Putamen (tissue), 1 donor: ENCODE measurements at places on chromosomes 6 and 20.

DNA sequence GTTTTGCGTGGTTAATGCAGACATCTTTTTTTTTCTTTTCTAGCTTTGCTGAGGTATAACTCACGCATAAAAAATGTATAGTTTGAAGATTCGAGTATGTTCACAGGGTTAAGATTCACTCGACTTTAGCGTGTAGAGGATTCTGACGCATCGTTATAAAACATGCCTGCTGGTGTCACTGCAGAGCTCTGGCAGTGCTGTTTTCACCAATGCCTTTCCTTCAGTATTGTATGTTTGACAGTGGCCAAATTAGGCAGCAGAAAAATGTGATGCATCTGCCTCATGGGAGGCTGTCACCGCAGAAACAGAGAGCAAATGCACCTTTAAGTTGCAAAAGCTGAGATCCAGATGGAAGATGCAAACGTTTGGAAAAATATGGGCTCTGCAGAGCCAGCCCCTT lies 18.0 kb upstream of the SIRPB2 start:
- DNase-seq: peak; percentile 20

DNA sequence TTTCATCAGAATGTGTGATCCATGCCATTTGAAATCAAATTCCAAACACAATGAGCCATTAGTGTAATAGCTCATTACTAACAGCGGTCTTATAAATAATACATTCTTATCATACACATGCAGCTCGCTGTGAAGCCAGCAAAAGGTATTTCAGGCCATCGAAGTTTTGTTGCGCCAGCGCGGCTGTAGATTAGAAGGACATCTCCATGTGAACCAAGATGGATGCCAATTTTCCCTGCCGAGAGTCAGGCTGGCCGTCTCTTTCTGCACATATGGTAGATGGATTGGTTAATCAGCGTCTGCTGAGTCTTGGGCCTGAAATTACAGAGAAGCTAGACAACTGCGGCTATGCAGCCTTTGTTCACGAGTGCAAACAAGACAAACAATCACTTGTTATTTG lies 44.1 kb downstream of the CFAP61 start:
- no peak for DNase-seq

DNA sequence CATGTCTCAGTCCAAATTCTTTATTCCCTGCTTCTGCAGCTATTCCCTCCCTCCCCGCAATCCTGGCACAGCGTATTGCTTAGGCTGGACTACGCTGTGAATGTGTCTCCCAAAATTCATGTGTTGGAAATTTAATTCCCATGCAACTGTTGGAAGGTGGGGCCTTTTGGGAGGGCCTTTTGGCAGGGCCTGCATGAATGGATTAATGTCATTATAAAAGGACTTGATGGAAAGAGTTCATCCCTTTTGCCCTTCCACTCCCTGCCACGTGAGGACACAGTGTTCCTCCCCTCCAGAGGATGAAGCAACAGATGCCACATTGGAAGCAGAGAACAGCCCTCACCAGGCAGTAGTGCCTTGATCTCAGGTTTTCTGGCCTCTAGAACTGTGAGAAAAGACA lies 20.4 kb upstream of the NOTCH4 start:
- DNase-seq: no peak

GRCh38 chr6:170198298-170198697 lies 92.6 kb downstream of the DLL1 start:
- DNase-seq: no peak

DNA sequence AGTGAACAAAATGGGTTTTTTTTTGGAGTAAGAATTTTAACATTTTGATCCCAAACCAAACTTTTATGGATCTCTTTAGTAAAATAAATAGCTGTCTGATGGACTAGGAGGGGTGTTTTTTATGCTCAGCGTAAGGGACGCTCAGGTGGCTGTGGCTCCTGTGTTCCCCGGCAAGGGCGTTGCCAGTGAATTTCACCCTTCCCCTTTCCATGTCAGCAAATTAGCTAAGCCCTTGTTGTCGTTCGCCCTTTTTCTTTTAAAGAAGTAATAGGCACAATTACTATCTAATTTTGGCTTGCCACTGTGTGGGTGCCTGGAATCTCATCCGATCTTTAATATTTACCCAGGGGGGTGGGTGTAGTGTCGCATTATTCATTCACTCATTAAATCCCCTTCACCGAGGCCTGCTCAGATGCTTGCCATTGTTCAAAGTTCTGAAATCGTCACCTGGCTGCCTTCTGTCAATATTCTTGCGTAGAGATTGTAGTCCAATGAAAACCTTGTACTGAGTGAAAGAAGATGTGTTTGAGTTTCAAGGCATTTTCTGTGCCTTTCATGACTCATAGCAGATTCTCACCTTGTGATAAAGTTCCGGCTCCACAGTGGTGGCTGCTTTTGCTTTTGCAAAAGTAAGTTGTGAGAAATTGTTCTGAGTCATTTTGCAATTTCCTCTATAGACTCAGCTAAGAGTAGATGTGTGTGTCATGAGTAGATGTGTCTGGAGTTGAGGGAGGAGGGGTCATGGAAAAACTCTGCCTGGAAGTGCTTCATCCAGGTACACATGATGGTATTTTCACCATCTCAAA lies 40.0 kb upstream of the CLDN20 start:
- peak; percentile 75 for DNase-seq

- DNase-seq: no peak
Measured at GRCh38 chr6:92682516-92683398, 736.6 kb downstream of the EPHA7 start.

- DNase-seq: peak; percentile 34
Measured at GRCh38 chr20:36312724-36313441, 6.7 kb downstream of the DLGAP4 start.

- DNase-seq: no peak
Measured at GRCh38 chr20:17488916-17489600, 42.1 kb downstream of the BFSP1 start.

- DNase-seq: peak; percentile 85
Measured at GRCh38 chr6:34526992-34527728, 29.0 kb downstream of the SPDEF start.

DNA sequence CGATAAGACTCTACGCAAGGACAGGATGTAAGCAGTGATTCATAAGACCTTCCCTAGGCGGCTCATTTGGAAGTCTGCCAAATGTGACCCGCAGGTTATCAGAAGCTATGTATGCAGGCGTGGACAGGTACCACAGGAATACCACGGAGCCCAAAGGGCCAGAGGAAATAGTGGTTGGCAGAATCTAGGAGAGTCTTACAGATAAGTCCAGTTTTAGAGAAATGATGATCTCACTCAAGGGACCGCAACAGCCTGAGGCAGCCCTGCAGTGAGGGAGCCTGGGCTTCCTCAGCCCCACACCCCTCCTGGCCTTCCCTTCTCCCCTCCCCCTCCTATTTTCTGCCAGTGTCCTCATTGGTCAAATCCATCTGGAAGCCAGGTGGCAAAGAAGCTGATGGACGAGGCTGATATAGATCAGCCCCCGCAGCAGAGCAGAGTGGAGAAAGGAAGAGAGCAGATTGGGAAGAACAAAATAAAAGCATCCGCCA lies 110.6 kb downstream of the FNDC1 start:
- DNase-seq: no peak

- DNase-seq: no peak
Measured at GRCh38 chr6:122673343-122673961, 63.2 kb downstream of the PKIB start.

GRCh38 chr6:96016334-96017069 lies 728 bp downstream of the FUT9 start:
- peak; percentile 48 for DNase-seq

DNA sequence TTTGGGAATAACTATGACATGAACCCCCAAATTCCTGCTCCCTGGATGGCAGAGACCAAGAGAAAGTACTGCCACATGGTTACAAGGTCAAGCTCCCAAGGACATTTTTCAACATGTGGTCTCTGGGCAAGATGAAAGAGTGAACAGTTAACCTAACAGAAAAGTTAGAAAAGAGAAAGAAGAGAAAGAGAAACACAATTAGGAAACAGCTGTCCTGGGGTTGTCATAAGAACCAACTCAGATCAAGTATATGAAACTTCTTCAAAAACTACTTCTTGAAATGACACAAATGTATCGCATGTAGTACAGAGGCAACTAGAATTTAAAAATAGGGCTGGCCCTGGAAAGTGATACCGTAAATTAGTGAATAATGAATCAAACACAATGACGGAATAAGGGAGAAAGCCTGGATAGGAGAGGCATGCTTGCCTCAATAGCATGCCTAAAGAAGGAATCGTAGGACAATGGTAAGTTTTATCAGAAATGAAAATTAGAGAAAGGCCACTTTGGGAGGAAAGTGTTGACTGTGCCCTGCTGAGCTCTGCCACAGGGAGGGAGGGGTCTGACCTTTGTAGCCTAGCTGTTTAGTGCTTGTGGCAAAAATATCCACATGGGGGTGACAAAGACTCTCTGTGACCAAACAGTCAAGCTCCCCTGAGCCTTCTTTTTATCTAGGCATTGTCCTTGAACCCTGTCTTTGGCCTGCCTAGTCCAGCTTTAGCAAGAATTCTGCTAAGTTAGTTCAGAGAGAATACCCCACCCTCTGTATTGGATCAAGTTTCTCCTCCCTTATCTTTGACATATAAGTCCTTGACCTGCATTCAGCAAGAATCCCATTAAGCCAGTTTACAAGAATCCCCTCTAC lies 4.3 kb upstream of the DCBLD1 start:
- DNase-seq: no peak

DNA sequence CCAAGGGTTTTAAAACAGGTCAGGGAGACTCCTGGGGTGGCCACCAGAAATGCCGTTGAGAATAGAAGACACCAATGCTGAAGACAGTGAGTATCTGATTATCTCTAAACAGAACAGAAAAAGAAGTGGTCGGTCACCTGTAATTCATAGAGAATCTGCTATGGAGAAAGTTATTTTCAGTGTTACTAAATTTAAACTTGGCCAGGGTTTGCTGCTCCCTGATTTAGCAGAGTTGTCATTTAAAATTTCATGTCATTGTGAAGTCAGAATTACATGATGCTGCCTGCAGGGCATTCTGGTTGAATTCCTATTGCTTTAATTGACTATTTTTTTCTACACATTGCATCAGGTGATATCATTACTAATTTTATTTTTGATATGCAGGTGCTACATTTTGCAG lies 114.1 kb downstream of the HS3ST5 start:
- no peak for DNase-seq

DNA sequence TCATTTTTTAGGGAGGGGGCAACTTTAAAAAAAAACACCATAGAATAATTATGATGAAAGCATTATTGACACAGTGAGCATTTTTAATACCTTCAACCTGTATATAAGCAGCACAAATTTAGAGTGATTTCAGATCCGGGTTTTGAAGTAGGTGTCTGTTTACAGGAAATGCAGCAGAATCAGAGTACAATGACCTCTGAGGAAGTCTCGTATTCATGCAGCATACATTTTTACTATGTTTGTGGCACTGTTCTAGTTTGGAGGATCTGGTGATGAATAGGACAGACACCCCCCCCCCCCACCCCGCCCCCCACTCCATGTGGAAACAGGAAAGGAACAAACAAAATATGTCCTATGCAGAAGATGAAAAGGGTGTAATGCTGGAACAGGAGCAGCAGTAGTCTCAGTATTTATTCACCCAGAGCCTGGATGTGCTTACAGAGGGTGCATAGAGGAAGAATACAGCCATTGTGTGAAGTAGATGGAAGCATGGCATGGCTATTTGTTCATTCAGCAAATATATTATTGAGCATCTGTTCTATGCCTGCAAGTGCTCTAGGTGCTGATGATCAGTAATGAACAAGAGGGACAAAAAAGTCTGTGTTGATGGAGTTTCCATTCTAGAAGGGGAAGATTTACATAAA lies 19.7 kb downstream of the VAPB start:
- DNase-seq: peak; percentile 45

GRCh38 chr20:20248620-20249200 lies 119.2 kb upstream of the INSM1 start:
- no peak for DNase-seq

DNA sequence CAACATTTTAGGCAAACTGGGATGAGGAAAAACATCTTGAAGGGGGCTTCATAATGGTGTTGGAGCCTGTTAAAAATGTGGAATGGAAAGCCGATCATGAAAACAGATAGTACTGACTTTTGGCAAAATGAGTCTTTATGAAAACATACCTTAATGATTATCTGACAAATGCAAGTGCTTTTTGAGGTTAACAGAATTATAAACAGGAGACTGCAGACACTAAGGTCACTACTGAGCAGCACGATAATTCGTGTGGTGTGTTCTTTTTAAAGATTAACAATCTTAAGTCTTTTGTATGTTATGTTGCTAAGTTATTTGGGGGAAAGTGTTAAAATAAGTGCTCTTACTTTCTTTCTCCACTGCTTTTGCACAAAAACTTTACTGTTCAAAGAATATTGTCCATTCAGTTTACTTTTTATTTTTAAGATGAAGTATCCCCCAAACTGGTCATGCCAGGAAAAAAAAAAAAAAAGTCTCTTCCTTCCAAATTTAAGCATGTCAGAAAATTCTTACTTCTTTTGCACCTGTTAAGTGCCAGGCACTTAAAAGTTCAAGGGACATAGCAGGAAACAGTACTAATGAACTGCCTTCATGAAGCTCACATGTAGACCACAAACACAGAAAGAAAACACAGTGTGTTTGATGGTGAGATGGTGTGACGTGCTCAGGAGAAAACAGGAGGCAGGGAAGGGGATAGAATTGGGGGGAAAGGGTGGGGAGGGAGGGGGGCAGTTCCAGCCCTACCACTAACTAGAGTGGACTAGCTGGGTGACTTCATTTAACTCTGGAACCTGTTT lies 73.2 kb downstream of the CDYL start:
- DNase-seq: no peak

DNA sequence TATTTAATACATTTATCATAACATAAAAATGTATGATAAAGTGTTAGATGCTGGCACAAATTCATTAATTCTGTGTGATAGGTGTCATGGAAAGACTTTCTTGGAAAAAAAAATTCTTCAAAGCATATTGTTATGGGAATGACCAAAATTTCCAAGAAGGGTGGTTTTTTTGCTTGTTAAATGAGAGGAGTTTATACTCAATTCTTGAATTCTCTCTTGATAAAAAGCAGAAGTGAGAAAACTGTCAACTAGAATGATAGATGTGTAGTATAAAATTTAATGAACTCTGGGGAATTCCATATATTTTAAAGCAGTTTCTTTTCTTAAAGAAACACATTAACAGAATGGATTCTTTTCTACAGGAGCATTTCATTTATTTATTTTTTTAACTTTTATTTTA lies 62.0 kb upstream of the SNAP91 start:
- DNase-seq: no peak

DNA sequence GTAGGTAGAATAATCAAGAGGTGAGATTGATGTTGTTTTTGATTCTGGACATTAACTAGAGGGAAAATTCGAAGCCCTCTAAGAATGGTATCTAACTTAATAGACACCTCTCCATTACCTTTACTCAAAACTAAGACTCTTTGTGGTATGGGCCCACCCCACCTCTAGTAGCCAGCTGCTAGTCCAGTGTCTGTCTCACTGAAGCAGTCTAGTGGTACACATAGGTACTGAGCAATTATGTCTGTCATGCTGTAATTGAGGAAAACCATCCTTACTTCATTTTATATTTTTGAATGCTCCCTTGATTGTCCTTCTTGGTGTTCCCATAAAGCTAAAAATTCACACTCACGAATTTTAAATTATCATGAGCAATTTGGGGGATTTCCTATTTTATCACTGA lies 290.7 kb downstream of the ARHGAP18 start:
- DNase-seq: no peak

GRCh38 chr20:381581-382290 lies 1.2 kb downstream of the TRIB3 start:
- DNase-seq: no peak
